NCI-H510A treated with DMSO at 0.1 percent for 48 hours (cell line): ENCODE measurements at places on chromosomes 5 and 9.

- DNase-seq: no peak
Measured at GRCh38 chr5:158013939-158014338, 155.0 kb upstream of the CLINT1 start.

DNA sequence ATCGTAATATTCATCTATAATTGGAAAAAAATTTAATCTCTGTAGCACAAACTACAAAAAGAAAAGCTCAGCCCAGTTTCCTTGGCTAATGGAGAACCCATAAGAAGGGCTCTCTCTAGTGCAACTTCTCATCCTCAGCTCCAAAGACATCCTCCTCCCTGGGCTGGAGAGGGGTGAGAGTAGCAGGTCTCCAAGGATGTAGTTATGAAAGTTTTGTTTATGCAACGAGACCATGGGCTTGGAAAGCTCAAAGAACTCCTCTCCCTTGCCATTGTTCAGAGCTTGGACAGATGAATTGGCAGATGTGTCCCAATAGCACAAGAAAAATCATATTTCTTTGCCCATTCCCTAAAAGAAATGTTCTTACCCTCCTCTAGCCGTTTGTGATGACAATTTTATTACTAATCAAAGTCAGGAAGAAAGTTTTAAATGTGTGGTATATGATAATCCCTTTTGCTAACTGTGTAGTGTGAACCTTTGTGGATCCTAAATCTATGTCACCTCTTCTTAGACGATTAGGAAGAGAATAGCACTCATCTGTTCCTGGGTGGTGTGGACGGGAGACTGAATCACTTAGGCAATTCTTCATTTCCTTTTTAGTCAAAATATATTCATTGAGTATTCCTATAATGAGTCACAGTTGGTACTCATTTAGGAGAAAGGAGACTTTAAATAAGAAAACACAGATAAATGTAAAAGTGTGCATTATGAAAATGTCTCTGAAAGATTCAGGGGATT, 52.2 kb downstream of the GARNL3 start:
- DNase-seq: no peak

DNA sequence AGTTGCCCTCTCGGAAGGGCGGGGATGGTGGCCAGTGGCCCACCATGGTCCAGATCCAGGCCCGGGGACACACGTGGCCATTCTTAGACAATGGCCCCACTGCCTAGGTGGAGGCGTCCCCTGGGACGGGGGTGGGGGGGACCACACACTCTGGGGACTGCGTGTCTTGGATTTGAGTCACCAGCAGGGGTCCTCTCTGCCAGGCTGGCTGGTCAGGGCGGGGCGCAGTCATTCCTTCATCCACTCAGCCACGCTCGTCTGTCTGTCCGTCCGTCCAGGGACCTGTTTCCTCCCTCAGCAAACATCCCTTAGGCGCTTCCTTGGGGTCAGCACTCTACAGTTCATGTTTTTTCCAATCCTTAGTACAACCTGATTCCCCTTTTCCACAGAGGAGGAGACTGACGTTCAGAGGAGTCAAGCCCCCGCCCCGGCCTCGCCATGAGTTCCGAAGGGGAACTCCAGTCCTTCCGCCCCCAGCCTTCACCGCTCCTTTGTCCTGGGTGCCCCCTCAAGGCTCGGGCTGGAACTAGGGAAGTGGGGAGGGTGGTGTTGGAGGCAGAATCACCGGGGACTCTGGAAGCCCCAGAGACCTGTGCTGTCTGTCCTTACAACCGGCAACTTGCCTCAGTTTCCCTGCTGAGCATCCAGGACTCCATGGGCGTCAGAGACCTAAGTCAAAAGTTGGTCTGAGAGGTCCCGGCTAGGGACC, 276.6 kb upstream of the MVB12B start:
- no peak for DNase-seq

DNA sequence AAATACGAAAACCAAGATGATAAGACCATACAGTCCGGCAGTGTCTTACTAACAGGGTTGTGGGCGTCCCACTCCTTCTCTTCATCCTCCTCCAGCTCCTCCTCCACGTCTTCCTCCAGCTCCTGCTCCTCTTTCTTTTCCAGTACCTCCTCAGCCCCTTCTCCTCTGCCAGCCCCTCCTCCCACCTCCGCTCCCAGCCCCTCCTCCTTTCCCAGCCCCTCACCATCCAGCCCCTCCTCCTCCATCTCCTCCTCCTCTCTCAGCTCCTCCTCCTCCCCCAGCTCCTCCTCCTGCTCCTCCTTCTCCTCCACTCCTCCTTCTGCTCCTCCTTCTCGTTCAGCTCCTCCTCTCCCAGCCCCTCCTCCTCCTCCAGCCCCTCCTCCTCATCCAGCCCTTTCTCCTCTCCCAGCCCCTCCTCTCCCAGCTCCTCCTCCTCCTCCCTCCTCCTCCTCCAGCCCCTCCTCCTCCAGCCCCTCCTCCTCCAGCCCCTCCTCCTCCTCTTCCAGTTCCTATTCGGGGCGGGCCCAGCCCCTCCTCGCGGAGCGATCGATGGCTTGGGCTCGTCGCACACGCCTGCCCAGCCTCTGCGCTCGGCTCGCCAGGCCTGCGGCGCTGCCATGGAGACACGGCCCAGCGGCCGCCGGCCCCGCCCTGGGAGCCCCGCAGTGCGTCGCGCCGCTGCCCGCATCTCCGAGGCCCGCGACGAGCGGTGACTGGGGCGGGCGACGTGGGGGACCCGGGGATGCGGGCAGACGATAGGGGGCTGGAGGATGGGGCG, at the start of gene BRD3OS:
BRD3OS (plus strand) TSS at position 654 of the 778 bp plus-strand sequence. CDS start 1,267 bp downstream, outside the sequence.
- DNase-seq: peak; percentile 70

DNA sequence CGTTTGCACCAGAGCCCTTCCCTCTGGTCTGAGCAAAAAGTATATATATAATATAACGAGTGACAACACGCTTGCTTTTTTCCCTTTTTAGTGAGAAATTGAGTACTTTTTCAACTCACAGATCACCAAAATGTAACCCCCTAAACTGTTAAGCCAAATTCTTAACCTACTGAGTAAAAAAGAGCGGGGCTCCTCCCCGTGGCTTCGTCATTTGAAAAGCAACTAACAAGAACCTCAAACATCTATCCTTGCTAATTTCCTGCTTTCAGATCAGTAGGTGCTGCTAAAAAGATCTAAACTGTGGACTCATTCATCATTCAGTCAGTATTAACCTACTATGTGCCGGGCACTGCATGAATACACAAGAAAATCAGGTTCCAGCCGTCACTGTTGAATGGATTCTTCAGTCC, 1.0 kb upstream of the PTBP3 start:
- peak; percentile 51 for DNase-seq

DNA sequence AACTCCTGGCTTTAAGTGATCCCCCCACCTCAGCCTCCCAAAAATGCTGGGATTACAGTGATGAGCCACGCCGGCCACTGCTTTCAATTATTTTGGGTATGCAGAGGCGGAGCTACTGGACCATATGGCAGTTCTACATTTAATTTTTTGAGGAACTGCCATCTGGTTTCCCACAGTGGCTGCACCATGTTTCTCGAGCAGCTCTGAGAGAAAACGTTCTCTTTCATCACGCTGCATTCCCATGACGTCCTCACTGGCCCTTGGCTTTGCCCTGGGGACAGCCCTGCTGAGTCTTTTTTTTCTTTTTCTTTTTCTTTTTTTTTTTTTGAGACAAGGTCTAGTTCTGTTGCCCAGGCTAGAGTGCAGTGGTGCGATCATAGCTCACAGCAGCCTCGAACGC, 35.5 kb upstream of the GRHPR start:
- DNase-seq: no peak

DNA sequence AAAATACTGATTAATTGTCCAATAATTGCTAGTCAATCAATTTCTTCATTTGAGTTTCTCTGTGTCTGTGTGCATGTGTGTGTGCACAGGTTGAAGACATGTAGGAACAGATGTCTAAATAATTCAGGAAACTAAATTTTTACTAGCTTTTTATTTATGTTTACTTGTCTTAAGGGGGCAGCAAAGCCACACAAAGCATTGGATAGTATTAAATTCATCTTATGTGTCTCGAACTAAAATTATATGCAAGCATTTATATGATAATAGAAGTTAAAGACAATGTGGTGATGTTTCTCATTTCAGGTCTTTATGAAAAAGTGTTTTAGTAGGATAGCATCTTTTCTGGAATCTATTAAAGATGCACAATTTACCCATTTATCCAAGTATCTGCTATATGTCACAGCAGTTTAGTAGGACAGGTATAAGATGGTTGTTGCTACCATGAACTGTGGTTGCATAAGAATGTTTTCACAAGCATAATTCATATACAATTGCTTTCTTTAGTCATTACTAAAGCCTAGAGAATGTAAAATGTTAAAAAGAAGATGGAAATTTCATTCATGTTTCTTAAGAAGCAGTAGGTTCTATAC, 784.6 kb upstream of the NUDT12 start:
- DNase-seq: no peak

DNA sequence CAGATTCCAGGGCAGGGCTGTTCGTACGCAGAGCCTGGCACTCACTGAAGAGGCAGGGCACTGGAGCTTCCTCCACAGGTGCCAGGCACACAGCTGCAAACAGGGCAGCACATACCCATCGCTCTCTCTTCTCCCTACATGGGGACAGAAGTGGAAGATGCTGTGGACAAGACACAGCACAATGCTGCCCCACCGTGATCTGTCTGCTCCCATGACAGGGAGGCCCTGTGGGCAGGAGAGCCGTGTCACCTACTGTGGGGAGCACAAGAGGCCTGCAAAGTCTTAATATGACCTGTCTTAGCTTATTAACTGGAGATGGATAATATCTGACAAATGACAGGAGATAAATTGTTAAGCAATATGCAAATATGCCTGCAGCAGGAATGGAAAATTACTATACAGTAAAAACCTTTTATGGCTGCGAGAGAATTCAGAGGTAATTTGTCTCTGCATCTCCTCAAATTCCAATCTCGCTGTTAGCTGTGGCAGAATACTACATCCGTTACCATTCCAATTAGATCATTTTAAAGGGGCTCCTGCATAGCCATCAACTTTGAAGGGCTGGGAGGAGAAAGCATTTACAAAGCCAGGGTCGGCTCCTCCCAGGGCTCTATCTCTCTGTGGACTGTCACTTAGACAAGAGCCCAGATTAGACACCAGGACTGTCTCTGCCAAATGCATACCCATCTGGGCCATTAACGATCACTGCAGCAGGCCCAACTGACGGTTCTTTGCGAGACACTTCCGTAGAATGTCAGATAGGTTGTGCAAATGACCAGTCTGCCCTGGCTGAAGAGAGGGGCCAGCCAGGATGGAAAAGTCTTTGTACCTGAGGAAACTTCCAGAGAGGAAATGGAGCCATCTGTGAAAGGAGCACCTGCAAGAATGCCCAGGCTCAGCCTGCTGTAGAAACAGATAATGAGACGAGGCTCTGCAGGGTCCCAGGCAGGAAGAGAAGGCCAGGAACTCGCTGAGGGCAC, 90.7 kb upstream of the FSTL4 start:
- no peak for DNase-seq

DNA sequence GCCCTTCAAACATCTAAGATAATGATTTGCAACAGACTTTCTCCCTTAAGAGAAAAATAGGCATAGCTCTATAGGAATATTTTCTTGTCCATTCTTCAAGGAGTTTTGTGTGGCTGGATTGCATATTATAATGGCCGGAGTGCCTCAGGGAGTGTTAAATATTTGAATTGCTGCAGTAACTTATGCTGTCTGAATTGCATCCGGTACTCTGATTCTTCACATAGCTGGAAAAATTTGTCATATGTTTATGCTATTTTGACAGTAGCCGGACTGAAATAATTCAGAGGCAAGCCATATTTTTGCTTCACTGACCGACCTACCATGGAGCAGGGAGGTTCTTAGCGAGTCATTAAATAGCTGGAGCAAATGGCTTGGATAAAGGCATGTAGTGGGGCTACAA, 621.0 kb downstream of the ACTL7B start:
- DNase-seq: no peak

DNA sequence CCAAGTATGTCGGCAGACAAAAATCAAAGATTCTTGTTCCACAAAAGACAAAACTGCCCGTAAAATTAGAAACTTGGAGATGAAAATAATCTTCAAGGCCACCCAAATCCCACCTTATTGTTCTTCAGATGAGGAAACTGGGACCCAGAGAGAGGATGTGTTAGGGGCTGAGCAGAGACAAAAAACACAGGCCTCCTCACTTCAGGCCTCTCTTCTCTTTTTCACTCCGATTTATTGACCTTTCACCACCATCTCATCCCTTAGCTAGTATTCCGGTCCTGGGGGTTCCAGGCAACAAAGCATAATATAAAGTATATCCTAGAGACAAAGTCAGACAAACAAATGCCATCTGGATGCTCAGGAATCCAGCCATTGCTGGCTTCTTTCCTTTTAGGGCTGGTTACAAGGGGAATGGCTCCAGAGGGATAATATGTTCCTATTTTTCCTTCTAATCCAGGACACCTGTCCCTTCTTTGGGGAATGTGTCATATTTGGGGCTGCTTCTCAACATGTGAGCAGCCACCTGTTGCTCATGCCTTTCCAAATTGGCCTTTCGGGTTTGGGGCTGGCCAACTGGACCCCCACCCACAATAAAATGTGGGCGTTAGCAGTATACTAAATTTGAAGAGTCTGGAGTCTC, 42.2 kb upstream of the AFAP1L1 start:
- no peak for DNase-seq

- DNase-seq: peak; percentile 72
Measured at GRCh38 chr5:78367318-78367991, 7.0 kb downstream of the SCAMP1 start.

DNA sequence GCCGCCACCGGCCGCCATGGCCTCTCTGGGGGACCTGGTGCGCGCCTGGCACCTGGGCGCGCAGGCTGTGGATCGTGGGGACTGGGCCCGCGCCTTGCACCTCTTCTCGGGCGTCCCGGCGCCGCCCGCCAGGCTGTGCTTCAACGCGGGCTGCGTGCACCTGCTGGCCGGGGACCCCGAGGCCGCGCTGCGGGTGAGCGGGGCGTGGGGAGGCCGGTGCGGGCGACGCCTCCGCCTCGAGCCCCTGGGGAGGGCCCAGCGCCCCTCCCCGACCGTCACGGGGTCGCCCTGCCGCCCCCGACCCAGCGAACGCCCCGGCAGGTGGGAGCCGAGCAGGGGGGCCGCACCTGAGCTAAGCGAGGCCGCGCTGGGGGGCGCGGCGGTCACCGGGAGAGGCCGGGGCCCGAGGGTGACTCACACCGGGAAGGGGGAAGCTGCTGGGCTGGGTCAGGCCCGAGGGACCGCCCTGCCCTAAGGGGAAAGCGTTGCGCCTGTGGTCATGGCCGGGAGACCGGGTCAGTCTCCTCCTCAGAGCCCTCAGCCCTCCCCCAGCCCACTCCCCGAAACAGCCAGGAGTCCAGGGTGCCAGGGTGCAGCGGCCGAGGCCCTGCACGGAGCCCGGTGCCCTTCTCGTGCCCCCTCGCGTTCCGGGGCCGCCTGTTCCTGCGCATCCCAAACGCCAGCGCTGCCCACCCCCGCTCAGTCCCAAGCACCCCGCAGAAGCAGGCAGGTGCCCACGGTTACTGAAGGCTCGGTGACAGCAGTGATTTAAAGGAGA, 510 bp downstream of the NOXA1 start:
- no peak for DNase-seq
